Skin of body (tissue), 3 donors: ENCODE measurements at places on chromosomes 5 and 9. TPM values are rescaled to one million over a fixed set of nuclear protein-coding genes. Genes with fewer than 3 reads are reported as not detected.

Gene NUTM2G
- total RNA-seq: not detected

Gene ADAMTS16
- total RNA-seq: 3.1 TPM

Gene SLC12A2
- total RNA-seq: 40.7 TPM

Gene AK8
- total RNA-seq: 1.1 TPM

Gene SHISAL2B
- total RNA-seq: not detected

Gene ADAMTS19
- total RNA-seq: 45.3 TPM

Gene TMEM171
- total RNA-seq: 0.49 TPM

Gene ADAMTS13
- 3.2 TPM for total RNA-seq

Gene TMEM141
- total RNA-seq: 31.9 TPM

Gene OLFML2A
- 49.1 TPM for total RNA-seq

Gene SEMA6A
- 46.9 TPM for total RNA-seq

Gene PPP3R2
- total RNA-seq: not detected

Gene SKIC3
- total RNA-seq: 138 TPM

Gene ANKRD31
- 0.30 TPM for total RNA-seq

Gene C5orf58
- total RNA-seq: not detected

Gene C8G
- total RNA-seq: not detected

Gene HTR4
- total RNA-seq: not detected

Gene NEURL1B
- 15.9 TPM for total RNA-seq

Gene GABRA6
- total RNA-seq: not detected
